AG09319 (cell line): ENCODE measurements at places on chromosomes 6 and 20.

GRCh38 chr6:158654960-158655489 lies 5.2 kb downstream of the SYTL3 start:
- DNase-seq, result no peak

GRCh38 chr6:143183666-143184065 lies 123.0 kb downstream of the AIG1 start:
- no peak for DNase-seq

DNA sequence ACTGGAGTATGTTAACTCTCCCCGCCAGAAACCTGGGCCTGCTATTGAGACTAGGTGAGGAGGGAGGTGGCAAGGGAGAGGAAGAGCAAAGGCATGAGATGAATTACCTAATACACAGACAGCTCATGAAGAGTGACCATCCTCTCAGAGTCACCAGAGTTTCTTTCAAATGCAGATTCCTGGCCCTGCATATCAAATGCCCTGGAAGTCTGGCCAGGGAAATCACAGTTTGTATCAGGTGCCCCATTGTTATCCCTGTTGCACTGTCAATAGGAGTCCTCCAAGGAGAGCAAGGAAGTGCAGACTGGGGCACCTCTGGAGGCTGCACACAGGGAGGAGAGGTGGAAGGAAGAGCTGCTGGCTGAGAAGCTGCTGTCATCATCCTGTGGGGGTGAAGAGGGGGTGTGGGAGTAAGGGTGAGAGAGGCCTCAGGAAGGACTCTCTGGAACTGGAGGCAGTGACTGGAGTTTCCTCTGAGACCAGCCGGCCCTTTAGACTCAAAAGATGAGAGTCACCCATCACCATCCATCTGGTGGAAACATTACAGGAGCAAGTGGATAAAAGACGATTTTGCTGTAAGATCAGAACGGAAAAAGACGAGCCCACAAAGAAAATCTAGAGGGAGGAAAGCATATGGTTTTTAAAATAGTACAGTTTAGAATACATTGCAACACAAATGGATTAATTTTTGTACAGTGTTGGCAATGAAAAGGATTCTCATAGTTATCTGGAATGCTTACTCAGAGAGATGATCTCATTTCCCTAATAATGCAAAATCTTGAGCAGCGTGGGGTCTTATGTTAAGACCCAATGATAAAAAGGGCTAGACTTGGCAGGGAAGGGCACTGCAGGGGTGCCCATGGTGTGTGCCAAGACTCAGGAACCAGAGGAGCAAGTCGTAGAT lies 268.1 kb downstream of the UST start:
- no peak for DNase-seq

DNA sequence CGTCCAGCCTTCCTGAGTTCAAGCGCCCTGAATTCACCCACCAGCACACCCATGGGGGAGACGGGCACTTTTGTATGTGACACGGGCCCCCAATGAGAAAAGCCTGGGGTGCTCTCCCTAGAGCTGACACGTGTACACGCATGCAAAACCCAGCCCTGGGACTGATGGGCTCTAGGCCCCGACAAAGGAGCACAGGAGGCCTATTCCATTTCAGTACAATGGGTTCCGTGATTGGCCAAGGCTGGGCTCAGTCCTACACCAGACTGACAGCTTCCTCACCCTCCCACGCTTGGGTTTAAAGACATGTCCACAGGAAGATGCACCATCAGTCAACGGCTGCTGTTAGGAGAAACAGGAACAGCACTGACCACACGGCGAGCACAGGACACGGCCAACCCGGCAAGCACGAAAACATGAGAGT lies 8.8 kb downstream of the ZBTB46 start:
- DNase-seq, result no peak

DNA sequence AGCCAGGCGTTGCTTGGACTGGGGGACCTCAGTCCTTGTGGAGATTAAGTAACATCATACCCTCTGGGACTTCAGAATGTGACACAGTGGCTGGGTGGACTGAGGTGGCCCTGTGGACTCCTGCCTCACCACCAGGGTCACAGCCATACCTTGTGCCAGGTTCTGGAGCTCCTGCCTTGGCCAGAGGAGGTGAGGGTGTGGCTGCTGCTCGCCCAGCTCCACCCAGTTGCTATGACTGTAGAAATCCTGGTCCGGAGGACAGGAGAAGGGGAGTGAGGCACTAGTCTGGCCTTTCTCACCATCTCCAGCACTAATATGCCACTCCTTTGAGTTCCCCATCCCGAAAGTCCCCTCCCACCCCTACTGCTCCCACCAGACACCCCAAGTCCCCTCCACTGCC lies 1.9 kb downstream of the VWA7 start:
- no peak for DNase-seq

- no peak for DNase-seq
These were observed 29.2 kb upstream of the SSR1 start for GRCh38 chr6:7341989-7342742.

- DNase-seq, result no peak
These were observed 526 bp downstream of the SULF2 start for GRCh38 chr20:47784599-47785310.

- no peak for DNase-seq
These were observed 150.7 kb upstream of the LAMP5 start for GRCh38 chr20:9363673-9364072.

GRCh38 chr20:37417617-37418467 lies 71.9 kb downstream of the SRC start:
- DNase-seq, result no peak

DNA sequence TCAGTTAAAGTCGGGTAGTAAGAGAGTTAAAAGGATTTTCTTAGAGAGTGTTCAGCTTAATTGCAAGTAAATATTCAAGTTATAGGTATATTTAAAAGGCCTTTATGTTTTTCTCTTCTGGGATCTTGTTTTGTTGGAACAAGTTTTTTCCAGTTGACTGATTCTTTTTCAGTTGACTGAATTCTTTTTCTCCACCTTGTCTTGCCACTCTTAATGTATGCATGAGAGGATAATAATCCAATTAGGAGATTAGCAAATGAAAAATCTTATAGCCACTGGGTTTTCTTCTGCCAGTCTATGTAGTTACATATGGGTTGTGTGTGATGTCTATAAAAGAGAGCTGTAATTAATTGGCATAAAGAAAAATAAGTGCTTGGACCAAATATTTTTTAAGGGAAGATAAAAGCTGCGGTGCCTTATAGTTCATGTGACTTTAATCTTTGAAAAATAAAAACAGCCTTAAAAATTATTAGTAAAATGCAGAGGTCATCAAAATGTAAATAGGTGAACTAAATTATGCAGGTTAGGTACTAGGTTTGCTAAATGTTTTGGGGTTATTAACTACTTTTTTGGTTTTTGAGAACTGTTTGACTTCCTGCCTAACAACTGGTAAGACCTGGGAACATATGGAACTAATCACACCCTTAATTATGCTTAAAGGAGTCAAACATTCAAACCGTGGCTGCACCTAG lies 367.2 kb downstream of the HTR1B start:
- no peak for DNase-seq

GRCh38 chr6:32096394-32097258 lies 12.5 kb downstream of the TNXB start:
- DNase-seq, result no peak

GRCh38 chr6:14059791-14060436 lies 57.7 kb upstream of the CD83 start:
- no peak for DNase-seq

DNA sequence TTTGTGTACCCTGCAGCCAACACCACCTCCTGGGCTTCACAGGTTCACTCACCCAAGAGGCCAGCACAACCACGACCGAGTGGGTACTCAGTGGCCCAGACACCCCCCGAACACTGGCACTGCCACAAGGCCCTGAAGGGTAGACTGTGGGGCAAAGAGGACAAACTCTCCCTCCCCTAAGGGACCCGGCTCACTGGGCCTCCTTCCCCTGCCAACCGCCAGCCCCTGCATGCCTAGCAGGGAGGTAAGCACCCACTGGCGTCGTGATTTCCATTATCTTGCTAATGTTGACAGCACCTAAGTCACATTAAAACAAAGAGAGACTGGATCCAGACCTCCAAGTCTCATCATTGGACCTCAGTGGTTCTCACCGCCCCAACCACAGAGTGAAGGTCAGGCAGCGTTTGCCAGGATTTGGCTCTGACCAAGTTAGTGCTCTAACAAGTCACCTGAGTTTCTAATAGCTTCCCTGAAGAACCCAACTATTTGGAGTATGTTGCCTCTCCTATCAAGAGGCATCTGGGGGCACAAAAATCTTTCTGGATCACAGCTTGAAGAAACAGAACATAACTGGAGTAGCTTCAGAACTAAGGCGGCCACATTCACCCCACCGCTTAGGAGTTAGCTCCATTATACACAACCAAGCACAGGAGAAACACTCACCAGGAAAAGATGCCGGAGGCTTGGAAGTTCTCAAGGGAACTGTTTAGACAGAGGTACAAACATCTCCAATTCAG lies 14.0 kb upstream of the APMAP start:
- no peak for DNase-seq

- DNase-seq, result no peak
These were observed 5.1 kb downstream of the DEF6 start for GRCh38 chr6:35302604-35303241.

- DNase-seq, result no peak
These were observed 1.7 kb downstream of the SRMS start for GRCh38 chr20:63545814-63546213.

- DNase-seq, result no peak
These were observed 128.4 kb downstream of the BCKDHB start for GRCh38 chr6:80234908-80235307.

DNA sequence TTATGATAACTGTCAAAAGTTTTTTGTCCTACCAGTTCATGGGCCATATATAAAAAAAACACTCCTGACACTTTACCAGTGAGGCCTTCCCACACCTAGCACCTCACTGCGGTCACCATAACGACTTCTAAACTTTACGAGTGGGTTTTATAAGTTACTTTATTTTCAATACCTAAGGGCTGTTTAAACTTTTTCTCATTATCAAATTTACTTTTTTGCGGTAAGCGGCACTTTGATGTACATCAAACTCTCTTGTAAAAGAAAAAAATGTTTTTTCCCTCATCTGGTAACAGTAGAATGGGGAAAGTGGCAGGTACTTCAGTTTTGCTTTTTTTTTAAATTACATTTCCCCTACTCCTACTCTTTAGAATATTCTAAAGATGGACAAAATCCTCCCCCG lies 36.2 kb downstream of the FYN start:
- DNase-seq, result no peak

DNA sequence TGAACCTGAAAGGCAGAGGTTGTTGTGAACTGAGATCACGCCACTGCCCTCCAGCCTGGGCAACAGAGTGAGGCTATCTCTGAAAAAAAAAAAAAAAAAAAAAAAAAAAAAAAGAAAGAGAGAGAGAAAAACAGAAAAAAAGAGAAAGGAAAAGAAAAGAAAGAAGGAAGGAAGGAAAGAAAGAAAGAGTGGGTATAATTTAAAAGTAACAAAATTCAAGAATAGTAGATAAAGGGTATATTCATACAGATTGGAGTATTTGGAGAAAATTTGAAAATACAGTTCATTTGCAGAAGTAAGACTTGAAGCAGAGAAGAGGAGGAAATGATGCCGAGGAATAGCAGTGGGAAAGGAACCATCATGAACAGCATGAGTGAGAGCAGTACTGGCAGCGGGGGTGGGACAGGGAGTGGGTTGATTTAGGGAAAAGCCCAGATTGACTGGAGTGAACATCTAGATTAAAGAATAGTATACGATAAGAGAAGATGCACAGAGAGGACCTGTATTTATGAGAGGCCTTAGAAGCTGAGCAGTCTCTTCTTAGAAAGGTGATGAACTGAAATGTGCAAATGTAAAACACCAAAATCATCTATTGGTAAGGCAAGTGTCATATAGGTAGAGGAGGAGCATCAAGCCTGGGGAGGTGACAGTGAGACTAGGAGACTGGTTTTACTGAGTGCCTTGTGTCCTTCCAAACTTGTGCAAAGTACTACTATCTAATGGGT lies 17.8 kb upstream of the HLA-DRB1 start:
- no peak for DNase-seq

GRCh38 chr6:146909376-146909775 lies 294.8 kb upstream of the STXBP5 start:
- no peak for DNase-seq

- DNase-seq, result no peak
These were observed 4.9 kb downstream of the SCML4 start for GRCh38 chr6:107819217-107819616.

DNA sequence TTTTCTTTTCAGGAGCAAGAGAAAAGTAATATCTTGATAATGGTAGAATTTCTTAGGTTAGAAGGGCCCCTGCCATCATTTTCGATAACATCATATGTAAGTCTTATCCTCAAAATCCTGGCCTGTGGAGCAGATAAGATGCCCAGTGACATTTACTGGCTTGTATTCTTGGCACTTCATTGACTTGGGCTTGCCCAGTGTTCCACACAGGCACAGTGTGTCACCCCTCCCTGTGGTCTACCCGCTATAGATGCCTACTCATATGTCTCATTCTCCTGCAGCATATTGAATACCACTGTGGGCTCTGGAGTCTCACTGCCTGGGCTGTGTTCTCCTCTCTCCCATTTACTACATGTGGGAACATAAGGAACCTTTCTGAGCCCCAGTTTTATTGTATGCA lies 105.0 kb downstream of the GRM1 start:
- no peak for DNase-seq

GRCh38 chr6:149861603-149862423 lies 2.3 kb downstream of the LRP11 start:
- no peak for DNase-seq

DNA sequence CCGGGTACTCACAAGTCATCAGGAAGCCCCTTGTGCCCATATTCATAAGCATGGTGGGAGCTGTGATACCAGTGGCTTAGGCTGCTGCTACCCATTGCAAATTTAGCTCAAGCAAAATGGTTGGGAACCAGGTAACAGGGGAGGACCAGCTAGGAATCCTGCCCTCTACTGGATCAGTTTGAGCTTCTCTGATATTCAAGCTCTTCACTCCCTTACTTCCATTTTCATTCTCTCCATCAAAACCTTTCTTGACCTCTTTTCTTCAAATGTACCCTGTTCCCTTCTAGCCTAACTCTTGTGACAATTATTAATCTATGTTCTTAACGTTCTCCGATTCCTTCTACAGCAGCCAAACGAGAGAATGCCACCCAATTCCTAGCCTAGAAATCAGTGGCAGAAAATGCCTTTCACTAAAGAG lies 9.7 kb downstream of the NOL7 start:
- DNase-seq, result no peak

GRCh38 chr6:157155804-157156203 lies 167.5 kb downstream of the TMEM242 start:
- no peak for DNase-seq

- DNase-seq, result no peak
These were observed 95.8 kb downstream of the DHX35 start for GRCh38 chr20:39057911-39058310.

- no peak for DNase-seq
These were observed 185.1 kb downstream of the CLIC5 start for GRCh38 chr6:45830441-45831139.

- DNase-seq, result no peak
These were observed 225.9 kb upstream of the GRIK2 start for GRCh38 chr6:101167638-101168037.

GRCh38 chr6:82917346-82918064 lies 148.1 kb downstream of the UBE3D start:
- DNase-seq, result no peak

DNA sequence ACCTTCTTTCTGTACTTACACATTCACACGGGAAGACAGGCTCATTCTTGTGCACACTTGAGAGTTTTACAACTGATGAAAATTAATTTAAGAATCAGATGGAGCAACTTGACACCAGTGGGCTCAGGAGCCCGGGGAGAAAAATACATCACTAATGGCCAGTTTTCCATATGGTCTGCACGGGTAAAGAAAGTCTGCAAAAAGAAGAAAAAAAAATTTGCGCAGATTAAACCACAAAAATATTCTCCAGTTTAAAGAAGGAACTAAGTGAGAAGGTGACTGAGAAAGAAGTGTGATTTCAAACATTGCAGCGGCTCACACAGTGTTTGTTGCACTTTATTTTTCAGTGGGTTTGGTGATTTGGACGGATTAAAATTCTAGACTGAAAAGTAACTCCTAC lies at the start of gene TULP4:
Gene TULP4 (plus strand): TSS at position 301 of the 400 bp plus-strand sequence. CDS start 1,552 bp downstream, outside the sequence.
- DNase-seq, result no peak
